ENCODE measurements at places on chromosomes 5 and 9.

GRCh38 chr5:68024426-68024825, 191.1 kb upstream of the PIK3R1 start:
- DNase-seq = no peak

DNA sequence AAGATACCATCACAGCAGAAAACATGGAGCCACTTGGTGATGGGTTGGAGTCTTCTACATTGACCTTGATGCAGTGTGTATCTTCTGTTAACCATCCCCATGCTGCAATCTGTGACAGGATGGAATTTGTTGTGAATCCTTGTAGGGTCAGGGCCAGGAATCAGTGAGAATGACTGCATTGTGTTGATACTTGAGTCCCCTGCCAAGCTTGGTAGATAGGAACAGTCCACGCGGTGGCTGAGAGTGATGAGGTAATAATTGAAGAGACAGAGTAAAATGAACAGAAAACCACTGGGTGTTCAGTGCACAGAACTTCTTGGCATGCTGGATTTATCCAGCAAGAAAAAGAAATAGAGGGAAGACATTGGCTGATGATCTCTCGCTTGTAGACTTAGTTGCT, 217.5 kb downstream of the MAN2A1 start:
- DNase-seq = no peak

- no peak for DNase-seq
These were observed 94.9 kb downstream of the DENND1A start for GRCh38 chr9:123834889-123835562.

DNA sequence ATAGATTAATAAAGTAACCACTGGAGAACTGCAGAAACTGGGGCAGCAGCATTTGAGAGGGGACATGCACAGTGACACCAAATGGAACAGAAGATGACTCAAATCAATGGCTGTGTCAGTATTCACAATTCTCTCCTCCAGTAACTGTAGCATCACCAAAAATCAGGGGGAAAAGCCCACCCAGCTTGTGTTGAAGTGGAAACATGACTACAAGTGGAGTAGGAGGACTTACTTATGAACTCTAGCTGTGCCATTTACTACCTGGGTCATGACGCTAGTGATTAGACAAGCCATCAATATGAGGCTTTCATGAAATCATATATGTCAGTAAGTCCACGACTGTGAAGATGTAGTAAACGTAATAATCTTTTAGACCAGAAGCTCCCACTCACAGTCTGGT, 199.8 kb upstream of the PTGER4 start:
- DNase-seq = no peak

GRCh38 chr5:159274676-159275075, 11.6 kb downstream of the UBLCP1 start:
- DNase-seq = no peak

DNA sequence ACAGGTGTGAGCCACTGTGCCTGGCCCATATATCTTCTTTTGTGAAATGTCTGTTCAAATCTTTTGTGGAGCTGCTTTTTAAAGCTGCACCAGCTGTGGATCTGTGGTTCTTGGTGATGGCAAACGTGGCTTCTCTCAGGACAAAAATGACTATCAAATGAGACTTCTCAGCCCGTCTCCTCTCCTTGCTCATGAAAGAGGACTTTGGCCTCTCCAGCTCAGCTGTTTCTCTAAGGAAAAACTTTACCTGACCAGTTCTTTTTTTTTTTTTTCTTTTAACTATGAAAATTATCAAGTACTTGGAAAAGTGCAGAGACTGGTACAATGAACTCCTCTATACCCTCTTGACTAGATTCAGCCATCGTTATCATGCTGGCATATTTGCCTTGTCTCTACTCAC, 44.8 kb downstream of the RALGPS1 start:
- no peak for DNase-seq

GRCh38 chr9:83649515-83649914, 26.6 kb downstream of the IDNK start:
- no peak for DNase-seq

DNA sequence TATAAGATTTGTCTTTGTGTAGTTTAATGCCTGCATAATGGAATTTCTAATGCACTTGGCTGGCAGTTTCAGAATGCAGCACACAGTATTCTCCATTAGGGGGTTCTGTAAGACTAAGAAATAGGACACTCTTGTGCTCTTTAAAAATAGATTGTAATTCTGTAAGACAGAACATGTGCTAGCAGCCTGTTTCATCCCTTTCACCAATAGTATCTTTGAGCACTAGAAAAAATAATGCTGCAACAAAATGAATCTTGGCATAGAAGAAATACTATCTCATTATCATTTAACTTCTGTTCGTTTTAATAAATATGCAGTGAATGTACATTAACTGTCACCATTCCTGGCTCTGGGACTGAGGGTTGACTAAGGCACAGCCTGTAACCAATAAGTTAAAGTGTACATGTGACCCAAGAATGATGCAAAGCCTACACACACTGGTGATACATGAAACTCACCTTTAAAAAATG, 23.8 kb upstream of the ZNF622 start:
- peak; percentile 27 for DNase-seq

- DNase-seq = no peak
These were observed 70.5 kb upstream of the GFPT2 start for GRCh38 chr5:180423598-180423997.

DNA sequence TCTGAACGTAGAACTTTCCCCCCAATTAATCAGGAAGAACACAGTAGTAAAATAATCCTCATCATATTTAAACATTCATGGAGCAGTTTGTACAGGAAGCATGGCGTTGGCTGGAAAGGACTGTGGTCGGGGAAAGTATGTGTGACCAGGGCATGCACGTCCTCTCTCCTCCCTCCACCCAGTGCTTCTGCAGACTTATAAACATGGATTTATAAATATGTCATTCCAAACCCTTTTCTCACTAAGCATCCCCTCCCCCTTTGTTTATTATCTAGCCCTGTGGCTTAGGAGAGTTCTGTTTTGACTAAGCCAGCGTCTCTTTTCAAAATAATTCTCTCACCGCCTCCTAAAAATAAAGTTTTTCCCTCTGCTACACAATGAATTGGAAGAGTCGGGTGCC, 70.4 kb upstream of the DAP start:
- DNase-seq = no peak

- peak; percentile 61 for DNase-seq
These were observed at the start of gene FAM169A for GRCh38 chr5:74865804-74866595. TSS of gene FAM169A (minus strand) at chr5:74866387. CDS start at chr5:74841676, 24,711 bp downstream.

DNA sequence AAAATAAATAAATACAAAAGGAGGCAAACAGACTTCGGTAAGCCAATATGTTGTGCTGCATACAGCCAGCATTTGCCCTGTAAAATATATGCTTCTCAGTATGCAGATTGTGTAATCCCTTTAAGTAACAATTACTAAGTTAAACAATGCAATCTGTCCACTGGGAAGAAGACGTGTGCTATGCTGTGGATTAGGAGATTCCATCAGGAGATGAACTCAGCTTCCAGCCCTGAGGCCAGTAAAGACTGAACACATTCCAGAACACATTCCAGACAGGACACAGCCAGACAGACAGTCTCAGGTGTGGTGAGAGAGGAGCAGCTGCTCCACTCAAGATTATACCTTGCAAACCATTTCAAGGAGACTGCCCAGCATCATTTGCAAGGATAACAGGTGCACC, 97.8 kb downstream of the MPDZ start:
- no peak for DNase-seq

DNA sequence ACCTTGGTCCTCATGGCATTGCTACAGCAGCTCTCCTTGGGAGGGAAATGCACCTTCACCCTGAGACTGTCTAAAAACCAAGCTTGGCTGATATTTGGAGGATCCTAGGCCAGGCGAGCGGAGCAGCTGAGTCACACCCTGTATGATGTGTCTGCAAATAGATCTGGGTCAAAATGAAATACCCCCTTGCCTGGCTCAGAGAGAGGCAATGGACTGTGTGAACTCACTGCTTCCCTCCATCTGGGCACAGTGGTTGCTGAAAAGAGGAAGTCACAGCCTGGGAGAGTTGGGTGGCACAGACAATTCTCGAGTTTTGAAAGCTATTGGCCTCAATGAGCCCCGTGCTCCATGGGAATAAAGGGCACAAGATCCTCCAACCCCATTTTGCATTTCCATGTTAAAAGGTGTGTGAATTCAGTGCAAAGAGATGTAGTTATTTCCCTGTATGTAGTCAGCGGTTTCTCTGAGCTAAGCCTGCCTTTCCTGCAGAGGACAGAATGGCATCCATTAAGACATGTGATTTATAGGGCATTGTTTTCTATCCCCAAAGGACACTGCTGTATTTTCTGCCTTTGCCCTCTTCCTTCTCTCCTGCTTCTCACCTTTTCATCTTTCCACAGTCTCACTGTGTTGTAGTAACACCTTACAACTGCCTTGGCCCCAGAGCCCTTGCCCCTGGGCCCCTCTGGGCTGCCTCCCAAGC, 177.2 kb downstream of the GADD45G start:
- no peak for DNase-seq

DNA sequence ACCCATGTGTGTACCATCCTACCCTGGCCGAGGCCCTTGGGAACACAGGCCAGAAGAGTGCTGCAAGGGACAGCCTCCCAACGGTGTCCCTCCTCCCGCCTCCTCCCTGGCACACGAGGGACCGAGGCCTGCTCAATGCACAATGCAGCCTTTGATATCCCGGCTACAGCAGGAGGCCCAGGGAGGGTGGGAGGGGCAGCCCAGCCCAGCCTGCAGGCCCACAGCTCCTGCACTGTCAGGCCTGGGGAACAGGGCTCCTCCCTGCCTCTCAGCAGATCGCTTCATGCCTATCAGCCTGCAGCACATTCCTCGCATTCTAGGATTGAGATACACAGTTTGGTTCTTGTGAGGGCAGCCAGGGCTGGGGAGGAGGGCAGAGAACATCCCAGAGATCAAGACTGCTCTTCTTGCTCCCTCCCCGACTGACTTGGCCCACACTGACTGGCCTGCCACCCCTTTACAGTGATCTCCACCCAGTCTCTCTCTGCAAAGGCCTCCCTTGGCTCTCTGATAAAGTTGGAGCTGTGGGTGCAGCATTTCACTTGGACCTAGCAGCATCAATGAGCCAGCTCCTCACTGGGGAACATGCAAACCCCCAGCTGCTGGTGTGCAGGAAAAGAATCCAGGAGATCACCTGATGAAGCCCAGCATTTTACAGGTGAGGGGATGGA, at the start of gene SH3TC2:
TSS of gene SH3TC2 (minus strand) at position 46 of the 671 bp plus-strand sequence. CDS start at position 6, 40 bp downstream.
- no peak for DNase-seq

DNA sequence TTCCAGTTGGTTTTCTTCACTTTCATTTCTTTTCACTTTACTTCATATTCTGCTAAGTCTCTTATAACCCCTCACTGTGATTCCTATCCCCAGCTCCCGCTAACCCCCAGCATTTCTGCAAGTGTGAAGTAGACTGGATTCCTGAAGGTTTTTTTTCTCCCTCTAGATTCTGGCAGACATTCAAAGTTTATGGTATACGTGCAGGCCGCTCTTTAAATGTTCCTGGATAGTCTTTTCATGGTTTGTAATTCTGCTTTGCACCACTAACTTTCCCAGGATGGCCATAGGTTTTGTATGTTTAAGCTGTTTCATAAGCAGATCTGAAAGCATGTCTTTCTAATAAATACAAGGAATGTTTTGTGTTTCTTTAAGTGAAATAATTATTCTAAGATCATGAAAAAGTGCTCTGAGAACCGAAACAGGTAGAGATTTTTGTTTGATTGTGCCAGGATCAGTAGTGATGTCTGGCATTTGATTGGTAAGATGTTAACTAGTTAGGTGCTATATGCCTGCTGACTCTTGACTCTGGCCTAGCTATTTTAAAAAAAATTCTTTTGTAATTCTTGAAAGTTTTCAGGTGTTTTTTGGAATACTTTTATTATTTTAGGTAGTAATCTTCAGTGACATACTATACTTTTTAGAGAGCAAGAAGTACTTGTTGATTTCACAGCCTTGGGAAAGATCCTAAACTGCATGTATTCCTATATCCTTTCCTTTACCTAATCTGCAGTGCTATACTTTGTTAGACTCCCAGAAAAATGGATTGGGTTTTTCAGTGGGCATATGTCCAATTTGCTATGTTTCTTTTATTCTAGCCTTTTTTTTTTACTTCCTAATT, 29.7 kb downstream of the CNOT6 start:
- DNase-seq = no peak

DNA sequence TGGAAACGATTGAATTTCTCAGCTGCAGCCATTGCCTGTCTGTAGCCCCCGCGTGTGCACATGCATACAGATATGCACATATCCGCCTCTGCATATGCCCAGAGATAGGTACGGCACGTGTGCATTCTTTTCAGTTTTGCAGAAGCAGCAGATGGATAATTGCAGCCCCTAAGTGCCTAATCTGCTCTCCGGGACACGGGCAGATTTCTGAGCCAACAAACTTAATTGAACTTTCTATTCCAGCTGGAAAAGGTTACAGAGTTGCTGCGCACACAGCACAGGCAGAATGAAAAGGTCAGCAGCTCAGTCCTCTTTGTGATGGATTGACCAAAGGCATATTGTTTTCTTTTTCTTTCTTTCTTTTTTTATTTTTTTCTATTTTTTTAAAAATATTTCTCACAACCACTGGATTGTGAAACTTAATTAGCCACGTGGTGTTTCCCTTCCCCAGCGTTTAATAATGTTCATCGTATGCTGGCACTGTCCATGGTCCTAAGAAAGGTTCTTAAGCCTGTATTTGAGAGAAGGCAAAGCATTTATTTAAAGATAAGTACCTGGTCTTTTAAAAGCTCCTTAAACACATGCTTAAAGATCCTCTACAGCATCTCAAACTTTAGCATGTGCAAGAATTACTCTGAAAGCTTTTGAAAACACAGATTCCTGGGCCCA, 270.2 kb upstream of the BRINP1 start:
- DNase-seq = no peak

GRCh38 chr9:112921549-112921948, 30.9 kb upstream of the SLC46A2 start:
- DNase-seq = peak; percentile 38

GRCh38 chr9:2236850-2237249, 221.7 kb downstream of the SMARCA2 start:
- no peak for DNase-seq
